ENCODE measurements at places on chromosomes 3 and 15. TPM values are rescaled to one million over a fixed set of nuclear protein-coding genes. Genes with fewer than 3 reads are reported as not detected.

Gene TTC23
- total RNA-seq: 28.0 TPM

DNA sequence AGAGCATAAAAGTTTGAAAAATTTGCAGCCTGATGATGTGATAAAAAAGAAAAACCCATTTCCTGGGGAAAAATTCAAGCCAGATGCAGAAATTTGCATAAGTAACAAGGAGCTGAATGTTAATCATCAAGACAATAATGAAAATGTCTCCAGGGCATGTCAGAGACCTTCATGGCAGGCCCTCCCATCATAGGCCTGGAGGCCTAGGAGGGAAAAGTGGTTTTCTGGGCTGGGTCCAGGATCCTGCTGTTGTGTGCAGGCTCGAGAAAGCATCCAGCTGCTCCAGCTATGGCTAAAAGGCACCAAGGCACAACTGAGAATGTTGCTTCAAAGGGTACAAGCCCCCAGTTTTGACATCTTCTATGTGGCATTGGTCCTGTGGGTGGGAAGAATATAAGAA, 1014.0 kb downstream of the SI start:
- H3K36me3 ChIP-seq: no peaks in the 10 kb centered on the region
- no peak overlapping the region for H3K4me3 ChIP-seq
- no peaks in the 10 kb centered on the region for H3K4me1 ChIP-seq
- no peak overlapping the region for H3K27ac ChIP-seq
- H3K27me3 ChIP-seq: no peaks in the 10 kb centered on the region

DNA sequence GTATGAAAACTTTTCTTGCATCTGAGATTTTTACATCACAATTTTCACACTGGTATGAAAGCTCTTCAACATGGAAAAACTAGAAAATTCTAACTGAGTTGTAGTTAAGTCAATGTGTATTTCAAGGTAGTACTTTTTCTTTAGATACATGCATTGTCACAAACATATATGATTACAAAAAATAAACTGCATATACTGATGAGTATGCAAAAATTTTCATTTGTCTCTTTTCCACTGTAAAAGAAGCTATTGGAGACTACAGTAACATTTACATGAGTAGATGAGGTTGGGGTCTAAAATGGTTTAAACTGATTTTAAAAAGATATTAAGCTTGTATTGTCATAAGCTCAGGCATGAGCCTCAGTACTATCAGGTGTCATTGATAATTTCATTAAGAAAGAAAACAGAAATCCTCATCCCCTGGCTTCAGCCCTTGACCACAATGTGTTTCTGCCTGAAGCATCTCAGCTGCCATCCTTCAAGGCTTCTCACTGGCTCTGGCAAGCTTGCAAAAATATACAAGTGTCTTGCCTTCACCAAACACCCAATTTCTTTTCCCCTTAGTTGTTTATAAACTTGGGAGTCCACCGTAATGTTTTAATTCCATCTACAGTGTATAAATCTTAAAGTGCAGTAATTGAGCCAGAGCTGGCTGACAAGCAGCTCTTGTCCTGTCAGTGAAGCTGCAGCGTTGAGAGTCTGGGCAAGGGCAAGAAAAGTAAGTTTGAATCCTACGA, 71.9 kb downstream of the ALDH1A2 start:
- H3K4me1 ChIP-seq: no peaks in the 10 kb centered on the region
- H3K27me3 ChIP-seq: no peaks in the 10 kb centered on the region
- H3K27ac ChIP-seq: no peak overlapping the region
- no peak for DNase-seq

DNA sequence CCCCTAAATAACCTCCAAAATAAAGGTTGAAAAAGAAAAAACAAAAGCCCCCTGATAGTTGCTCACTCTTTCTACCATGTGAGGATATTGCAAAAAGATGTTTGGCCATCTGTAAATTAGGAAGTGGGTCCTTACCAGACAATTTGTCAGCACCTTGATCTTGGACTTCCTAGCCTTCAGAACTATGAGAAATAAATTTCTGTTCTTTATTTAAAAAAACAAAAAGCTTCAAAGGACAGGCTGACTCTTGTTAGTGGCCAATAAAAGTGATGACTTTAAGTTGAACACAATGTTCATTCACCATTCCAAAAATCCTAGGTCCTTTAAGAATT, 103.5 kb downstream of the CBLB start:
- no peaks in the 10 kb centered on the region for H3K36me3 ChIP-seq
- H3K4me1 ChIP-seq: no peaks in the 10 kb centered on the region
- no peak for DNase-seq
- no peaks in the 10 kb centered on the region for H3K27me3 ChIP-seq

GRCh38 chr3:90032980-90033641, 925.7 kb downstream of the EPHA3 start:
- no peak overlapping the region for H3K4me3 ChIP-seq
- no peaks in the 10 kb centered on the region for H3K36me3 ChIP-seq
- no peaks in the 10 kb centered on the region for H3K27me3 ChIP-seq
- H3K4me1 ChIP-seq: no peaks in the 10 kb centered on the region
- no peak overlapping the region for H3K27ac ChIP-seq
- DNase-seq: no peak

Gene SELENOT
- total RNA-seq: 9.4 TPM

Gene LSAMP
- 17.8 TPM for total RNA-seq

DNA sequence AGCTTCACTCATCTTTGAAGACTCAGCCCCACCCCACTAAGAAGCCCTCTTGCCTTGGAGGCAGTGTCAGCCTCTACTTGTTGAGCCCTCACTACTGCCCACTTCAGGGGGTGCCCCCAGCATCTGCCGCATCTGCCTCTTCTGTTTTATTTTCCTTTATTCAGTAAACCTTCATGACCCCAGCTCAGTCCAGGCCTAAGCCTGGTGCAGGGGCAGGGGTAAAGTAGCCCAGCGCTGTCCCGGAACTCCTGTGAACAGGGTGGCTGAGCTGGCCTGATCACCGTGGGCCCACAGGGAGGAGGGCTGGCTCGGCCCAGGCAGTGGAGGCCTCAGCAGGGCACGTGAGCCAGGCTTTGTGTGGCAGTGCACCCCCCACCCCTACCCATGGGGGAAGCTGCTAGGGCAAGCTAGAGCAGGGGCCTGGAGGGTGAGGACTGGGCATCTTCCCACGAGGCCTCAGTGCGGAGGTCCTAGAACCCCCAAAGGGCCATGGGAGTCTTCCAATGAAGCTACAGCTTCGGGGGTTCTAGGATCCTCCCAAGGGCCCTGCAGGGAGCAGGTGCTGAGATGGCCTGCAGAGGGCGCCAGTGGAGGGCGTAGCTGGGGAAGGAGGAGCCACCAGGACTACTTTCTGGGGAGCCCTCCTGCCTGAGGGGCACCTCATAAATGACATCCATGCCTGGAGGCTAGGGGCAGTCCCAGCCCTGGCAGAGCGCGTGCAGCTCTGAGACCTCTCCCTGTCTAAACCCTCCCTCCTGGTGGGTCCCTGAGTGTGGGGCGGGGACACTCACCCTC, 36.0 kb downstream of the TSPAN3 start:
- H3K4me3 ChIP-seq: no peak overlapping the region
- no peak for DNase-seq
- peaks cover 27% of the 10 kb centered on the region for H3K36me3 ChIP-seq
- peaks cover 16% of the 10 kb centered on the region for H3K4me1 ChIP-seq
- no peaks in the 10 kb centered on the region for H3K27me3 ChIP-seq

Gene FSD2
- not detected for total RNA-seq

Gene CYP11A1
- total RNA-seq: 3.4 TPM

Gene PXYLP1
- 8.8 TPM for total RNA-seq

Gene LMAN1L
- not detected for total RNA-seq

DNA sequence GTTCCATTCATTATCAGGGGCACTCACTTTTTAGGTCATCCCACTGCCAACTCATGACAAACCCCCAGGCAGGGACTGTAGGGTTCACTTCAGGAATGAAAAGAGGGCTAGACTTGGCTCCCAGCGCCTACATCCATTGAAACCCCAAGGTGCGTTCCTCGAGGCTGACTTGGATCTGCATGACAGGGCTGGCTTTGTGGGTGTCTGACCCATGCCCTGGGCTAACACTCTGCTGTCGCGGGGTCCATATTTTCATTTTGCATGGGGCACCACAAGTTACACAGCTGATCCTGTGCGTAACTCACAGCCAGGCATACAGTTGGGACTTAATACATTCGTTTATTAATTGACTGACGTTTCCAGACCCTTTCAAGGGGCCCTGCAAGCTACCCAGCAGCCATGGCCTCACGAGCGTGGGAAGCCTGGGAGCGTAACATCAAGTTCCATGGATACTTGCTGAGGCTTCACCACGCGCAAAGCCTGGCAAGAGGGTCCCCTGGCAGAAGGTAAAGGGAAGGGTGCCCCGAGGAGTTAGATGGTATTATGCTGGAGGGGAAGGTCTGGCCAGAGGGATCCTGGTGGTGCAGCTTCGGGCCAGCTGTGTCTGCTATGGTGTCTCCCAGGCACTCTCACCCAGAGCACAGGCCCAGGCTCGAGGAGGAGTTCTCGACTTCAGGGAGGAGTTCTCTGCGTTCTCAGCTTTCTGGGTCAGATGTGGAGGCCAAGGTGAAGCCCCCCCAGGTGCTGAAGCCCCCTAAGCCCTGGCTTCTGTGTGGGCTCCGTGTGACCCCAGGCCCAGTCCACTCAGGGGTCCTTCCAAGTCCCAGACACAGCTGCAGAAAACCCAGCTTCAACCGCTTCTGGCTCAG, 85.4 kb downstream of the ADAMTS17 start:
- no peaks in the 10 kb centered on the region for H3K36me3 ChIP-seq
- no peaks in the 10 kb centered on the region for H3K4me1 ChIP-seq
- H3K4me3 ChIP-seq: no peak overlapping the region
- no peaks in the 10 kb centered on the region for H3K27me3 ChIP-seq

Gene C3orf85
- total RNA-seq: not detected

Gene DNAJC13
- 29.6 TPM for total RNA-seq

Gene SEC61A1
- total RNA-seq: 193 TPM

Gene ARHGAP31
- total RNA-seq: 66.0 TPM

DNA sequence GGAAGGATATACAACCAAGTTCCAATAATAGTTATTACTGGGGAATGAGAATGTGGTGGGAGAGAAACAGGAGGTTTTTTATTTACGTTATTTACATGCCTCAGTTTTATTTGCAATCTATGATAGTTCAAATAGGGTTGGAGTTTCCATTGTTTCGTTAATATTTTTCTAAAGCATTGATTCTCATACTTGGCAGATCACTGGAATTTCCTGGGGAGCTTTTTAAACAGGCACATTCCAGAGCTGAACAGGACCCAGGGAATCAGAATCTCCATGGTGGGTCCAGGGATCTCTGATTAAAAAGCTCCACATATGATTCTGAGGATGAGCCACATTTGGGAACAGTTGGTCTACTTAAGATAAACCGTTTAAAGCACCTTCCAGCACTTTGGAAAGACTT, 123.9 kb downstream of the IL20RB start:
- H3K36me3 ChIP-seq: no peaks in the 10 kb centered on the region
- H3K4me1 ChIP-seq: no peaks in the 10 kb centered on the region
- DNase-seq: no peak
- no peak overlapping the region for H3K4me3 ChIP-seq
- H3K27ac ChIP-seq: no peak overlapping the region

DNA sequence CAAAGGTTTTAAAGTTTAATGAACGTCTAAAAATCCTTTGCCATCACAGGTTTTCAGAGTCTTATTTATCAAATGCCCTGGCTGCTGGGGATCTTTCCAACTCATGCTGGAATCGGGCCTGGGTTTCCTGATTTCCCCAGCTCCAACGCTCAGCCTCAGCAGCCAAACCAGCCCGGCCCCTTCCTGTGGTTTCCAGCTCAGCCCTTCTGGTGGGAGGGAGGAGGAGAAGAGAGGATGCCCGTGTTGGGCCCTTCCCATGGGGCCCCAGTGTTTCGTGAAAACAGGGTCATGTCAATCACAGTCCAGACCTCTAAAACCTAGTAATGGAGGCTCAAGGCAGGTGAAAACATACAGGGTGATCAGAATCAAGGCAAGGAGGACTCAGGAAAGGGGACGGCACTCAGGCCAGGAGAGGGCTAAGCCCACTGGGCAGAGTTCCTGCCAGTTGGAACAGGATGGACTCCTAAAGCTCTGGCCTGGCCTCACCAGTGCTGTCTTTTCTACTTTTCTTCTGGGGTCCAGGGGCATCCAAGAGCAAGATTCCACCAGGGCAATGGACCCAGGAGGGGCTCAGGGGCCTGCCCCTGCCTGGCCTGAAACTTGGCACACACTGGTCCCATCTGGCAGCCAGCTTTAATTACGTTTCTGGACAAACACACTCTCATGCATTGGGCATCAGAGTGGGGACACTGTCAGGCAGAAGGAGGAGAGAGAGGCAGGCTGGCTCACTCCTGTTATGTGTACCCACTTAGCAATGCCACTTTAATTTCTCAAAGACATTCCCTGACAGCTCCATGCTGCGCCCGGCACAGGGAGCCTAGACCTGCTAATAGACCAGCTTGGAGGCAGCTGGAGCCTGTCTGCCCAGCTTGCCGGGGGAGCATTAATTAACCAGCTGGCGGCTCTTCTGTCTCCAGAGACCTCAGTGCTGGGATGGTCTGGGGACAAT, 194.6 kb downstream of the FAM43A start:
- no peak overlapping the region for H3K4me3 ChIP-seq
- no peak for DNase-seq
- H3K36me3 ChIP-seq: no peaks in the 10 kb centered on the region
- H3K27me3 ChIP-seq: no peaks in the 10 kb centered on the region

All from upper lobe of left lung (tissue), 6 donors.